ENCODE measurements at places on chromosomes 16 and 17. TPM values are rescaled to one million over a fixed set of nuclear protein-coding genes. Genes with fewer than 3 reads are reported as not detected.
A peak's percentile ranks its signal among the peaks of the same experiment; 100 is the strongest.

DNA sequence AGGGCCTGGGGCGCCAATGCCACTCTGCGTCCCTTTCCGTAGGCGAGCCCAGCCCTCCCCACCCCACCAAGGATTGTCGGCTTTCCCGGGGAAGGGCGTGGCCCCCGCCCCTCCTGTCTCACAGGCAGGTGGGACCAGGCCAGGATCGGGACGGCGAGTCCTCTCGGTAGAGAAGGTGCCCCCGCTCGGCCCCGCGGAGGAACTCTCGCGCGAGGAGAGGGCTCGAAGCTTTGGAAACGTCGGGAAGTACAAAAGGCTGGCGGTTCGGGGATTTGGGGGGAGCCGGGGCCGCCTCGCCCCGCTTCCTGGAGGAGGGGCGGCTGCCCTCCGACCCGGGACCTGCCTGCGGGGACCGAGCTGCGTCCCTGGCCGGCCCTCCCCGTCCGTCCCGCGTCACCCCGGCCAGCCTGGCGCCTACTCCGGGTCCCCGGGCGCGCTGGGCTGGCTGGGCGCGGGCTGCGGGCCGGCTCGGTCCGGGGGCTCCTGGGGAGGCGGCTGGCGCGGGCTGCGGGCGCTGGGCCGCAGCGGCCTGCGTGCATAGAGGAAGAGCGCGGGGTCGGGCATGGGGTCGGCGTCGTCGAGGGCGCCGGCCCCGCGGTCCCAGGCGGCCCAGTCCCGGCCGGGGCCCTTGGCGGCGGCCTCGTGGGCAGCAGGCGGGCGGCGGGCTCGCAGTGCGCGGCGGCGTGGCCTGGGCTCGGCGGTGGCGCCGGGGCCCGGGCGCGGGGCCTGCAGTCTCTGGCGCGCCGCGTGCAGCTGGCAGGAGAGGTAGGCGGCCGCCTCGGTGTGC, 12.6 kb upstream of the CLUH start:
- DNase-seq, result no peak

GRCh38 chr17:43871946-43872690, 25.1 kb downstream of the CD300LG start:
- no peak for DNase-seq

GRCh38 chr16:27778171-27778925, 228.4 kb downstream of the KATNIP start:
- no peak for DNase-seq

DNA sequence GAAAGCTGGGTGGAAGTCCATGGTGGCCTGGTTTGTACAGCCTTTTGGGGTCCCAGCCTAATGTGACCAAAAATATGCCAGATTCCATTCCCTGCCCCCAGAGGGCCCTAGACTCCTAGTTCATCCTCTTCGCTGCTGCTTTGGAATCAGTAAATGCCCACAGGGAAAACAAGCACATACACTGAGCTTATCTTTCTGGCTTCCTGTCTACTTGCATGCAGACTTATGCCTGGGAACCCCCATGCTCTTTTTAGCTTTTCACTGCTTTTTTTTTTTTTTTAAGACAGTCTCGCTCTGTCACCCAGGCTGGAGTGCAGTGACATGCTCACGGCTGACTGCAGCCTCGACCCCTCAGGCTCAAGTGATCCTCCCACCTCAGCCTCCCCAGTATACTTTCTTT, 6.2 kb upstream of the CD300LG start:
- peak; percentile 57 for DNase-seq

DNA sequence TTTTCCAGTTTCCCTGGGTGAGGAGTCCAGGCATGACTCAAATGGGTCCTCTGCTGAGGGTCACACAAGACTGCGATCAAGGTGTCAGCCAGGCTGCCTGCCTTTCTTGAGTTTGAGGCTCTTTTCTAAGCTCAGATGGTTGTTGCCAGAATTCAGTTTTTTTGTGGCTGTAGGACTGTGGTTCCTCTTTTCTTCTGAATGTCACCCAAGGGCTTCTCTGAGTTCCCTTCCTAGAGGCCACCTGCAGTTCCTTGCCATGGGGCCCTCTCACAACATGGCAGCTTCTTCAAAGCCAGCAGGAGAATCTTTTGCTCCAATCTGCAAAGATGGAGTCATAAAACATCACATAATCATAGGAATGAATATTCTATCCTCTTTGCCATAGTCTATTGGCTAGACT, 17.5 kb downstream of the LIMD2 start:
- DNase-seq, result no peak

GRCh38 chr17:61205931-61206330, 193.7 kb upstream of the TBX2 start:
- DNase-seq, result no peak

- no peak for DNase-seq
These were observed 139.8 kb upstream of the CACNG5 start for GRCh38 chr17:66695098-66695497.

DNA sequence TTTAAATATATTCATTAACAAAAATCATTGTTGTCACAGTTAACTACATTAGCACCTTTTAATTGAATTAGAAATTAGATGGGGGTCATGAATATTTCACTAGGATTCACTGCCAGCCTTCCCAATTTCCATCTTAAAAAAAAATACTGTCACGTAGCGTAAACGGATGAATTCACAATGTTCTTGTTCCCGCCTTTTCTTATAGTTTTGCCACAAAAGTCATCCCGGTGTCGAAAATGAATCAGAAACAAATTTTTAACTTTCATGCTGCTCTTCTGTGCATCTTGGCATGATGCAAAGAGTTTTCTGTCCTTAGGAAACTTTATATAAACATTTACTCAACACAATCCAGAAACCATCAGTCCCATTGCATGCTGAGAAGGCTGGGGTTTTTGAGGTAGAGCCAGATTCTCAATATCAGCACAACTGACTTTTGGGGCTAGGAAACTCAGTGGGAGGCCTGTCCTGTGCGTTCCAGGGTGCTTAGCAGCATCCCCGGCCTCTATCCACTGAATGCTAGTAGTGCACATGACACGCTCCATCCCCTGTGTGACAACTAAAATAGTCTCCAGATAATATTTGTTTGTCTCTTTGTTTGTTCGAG, 252.9 kb upstream of the XYLT1 start:
- DNase-seq, result peak; percentile 57

- no peak for DNase-seq
These were observed 789 bp upstream of the PIPOX start for GRCh38 chr17:29042026-29042678.

GRCh38 chr17:51662204-51663056, 402.1 kb downstream of the UTP18 start:
- no peak for DNase-seq

DNA sequence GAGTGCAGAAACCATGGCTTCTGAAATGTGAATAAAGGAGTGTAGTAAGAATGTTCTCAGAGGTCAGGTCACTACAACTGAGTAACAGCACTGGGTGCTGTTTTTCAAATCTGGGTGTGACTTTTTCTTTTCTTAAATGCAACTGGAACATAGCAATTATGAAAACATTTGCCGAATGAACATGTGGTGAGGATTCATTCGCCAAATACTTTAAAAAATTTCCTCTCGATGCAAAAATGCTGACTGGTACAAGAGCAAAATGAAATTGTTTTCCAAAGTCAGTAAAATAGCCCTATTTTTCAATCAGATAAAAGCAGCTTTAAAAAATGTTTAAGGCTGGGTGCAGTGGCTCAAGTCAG, 18.6 kb downstream of the ZDHHC7 start:
- DNase-seq, result no peak

GRCh38 chr17:50634224-50634914, at the start of gene ABCC3:
TSS of gene ABCC3 (plus strand) at chr17:50634881. CDS start at chr17:50634937, 56 bp downstream.
- peak; percentile 54 for DNase-seq

- DNase-seq, result no peak
These were observed 34.6 kb downstream of the KANSL1 start for GRCh38 chr17:46158323-46159296.

- DNase-seq, result no peak
These were observed 2.4 kb downstream of the GOSR2 start for GRCh38 chr17:46925185-46925868.

- DNase-seq, result no peak
These were observed 32.0 kb downstream of the FANCA start for GRCh38 chr16:89784406-89784805.

DNA sequence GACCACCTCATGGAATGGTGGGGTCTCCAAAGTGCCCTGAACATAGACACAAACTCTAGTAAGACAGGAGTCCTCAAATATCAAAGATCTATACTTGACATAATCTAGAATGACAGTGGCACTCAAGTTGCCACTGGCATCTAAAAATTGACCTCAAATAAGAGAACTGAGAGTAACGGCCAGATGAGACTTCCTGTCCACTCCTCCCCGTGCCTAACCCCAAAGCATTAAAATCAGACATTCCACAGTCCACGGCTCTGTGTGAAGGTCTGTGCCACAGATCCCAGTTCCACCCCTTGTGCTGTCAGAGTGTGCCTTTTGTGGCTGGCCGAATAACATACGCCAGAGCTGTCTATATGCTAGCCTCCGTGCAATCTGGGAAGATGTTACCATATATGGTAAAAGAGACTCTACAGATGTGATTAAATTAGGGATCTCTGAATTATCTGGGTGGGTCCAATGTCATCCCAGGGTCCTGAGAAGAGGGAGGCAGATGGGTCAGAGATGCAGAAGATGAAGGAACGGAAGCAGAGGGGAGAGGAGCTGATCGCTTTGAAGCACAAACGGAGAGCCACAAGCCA, 21.0 kb upstream of the EVPL start:
- no peak for DNase-seq

DNA sequence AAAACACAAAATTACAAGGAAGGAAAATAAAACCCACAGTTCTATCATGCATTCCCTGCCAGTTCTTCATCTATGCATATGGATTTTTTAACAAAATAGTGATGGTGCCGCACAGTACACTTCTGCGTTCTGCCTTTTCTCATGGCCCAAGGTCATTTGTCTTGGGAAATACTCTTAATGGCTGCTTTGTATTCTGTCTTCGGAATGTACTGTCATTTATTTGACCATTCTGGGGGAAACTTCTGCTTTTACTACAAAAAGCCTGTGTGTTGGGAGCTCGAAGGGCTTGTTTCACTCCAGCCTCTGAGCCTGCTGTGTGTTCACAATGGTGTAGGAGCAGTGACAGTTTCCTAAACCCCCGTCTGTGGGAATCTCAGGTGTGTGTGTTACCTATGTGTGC, 82.8 kb upstream of the SEC14L1 start:
- no peak for DNase-seq

- DNase-seq, result no peak
These were observed 21.1 kb downstream of the CSNK2A2 start for GRCh38 chr16:58176608-58177352.

DNA sequence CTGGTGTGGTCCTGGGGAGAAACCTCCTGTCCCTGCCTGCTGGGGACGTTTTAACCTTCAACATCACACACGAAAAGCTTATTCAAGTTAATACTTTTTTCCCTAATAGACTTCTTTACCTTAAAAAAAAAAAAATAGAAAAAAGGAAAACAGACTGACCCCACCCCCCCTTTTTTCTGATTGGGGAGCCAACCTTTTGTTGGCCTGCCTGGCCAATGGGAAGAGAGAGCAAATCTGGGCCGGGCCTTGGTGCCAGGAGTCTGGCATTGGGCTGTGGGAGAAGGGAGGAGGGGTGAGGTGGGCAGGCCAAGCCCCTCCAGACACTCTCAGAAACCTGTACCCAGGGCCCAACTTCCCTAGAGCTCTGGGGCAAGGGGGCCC, 3.0 kb downstream of the CBX8 start:
- DNase-seq, result peak; percentile 77

DNA sequence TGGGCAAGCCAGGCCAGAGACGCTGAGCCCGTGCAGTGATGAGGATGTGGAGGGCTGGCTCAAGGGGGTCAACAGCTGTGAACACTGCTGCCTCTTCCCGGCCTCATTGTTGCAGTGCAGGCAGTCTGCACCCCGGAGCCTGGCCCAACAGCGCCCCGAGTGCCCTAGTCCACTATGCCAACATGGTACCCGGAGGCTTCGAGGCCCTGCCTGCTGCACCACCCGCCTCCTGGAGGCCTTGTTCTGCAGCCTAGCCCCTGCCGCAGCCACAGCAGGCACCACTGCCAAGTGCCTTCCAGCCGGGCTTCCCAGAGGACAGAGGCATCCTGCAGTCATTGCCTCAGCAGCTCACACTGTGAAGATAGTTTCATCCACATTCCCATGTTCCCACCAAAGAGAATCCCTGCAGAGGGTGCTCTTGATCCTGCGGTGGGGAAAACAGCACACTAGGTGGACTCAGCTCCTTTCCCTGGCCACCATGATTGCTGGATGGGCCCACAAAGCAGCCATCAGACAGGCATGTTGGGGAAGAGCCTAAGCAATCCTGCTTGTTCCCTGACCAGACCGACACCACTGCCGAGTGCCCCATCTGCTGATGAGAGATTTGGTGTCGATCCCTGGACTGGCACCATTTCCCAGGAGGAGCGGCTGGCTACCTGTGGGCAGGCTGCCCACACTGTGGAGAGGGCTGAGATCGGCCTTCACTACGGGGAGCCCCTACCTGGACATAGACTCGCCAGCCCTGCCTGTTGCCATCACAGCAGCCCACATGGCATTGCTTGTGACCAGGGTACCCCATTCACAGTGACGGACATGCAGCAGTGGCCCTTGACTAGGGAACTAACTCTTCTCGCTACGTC, 44.9 kb downstream of the USP22 start:
- DNase-seq, result no peak

- DNase-seq, result no peak
These were observed 58.2 kb upstream of the RPH3AL start for GRCh38 chr17:410543-411401.

GRCh38 chr17:7959503-7960253, 27.7 kb downstream of the CNTROB start:
- no peak for DNase-seq

GRCh38 chr17:4249452-4250029, 14.2 kb downstream of the ANKFY1 start:
- DNase-seq, result no peak

GRCh38 chr17:79806863-79807720, 10.2 kb upstream of the CBX8 start:
- no peak for DNase-seq

DNA sequence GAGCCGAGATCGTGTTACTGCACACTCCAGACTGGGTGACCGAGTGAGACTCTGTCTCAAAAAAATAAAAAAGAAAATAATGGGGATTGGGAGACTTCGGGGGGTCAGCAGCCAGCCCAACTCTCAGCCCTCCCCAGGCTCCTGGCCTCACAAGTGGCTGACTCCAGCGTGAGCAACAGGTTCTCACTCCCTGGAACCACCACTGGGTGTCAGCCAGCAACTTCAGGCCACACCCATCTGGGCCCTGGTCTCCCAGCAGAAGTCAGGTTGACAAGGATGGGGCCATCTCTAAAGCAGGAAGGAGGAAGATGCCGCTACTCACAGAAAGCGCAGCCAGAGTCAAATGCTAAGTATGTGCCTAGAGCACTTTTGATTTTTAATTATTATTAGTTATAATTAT, 139.4 kb downstream of the C16orf78 start:
- no peak for DNase-seq

The C16orf92 gene
- not detected for total RNA-seq

The TMEM92 gene
- total RNA-seq, result 5.6 TPM

The KRT28 gene
- total RNA-seq, result not detected

The TPPP3 gene
- total RNA-seq, result not detected

The ZNF276 gene
- 6.9 TPM for total RNA-seq

The ITGAD gene
- total RNA-seq, result not detected

The MSI2 gene
- 23.6 TPM for total RNA-seq

The SYT17 gene
- total RNA-seq, result 3.2 TPM

The RABEP2 gene
- 13.7 TPM for total RNA-seq

The GP1BA gene
- not detected for total RNA-seq

The SGSM2 gene
- 11.2 TPM for total RNA-seq

The MGAT5B gene
- 5.3 TPM for total RNA-seq

The BAHCC1 gene
- total RNA-seq, result 3.4 TPM

The UBALD2 gene
- total RNA-seq, result 7.7 TPM

The CACNA1H gene
- total RNA-seq, result 2.0 TPM

The TGFB1I1 gene
- 12.8 TPM for total RNA-seq

The C16orf96 gene
- not detected for total RNA-seq

The EME1 gene
- total RNA-seq, result 9.4 TPM

The RFFL gene
- total RNA-seq, result 20.7 TPM

The NPIPB9 gene
- total RNA-seq, result 0.46 TPM

The HID1 gene
- total RNA-seq, result not detected

The SENP3 gene
- total RNA-seq, result 61.3 TPM

The DHRS7C gene
- not detected for total RNA-seq
